ENCODE measurements at places on chromosomes 3 and 15.

DNA sequence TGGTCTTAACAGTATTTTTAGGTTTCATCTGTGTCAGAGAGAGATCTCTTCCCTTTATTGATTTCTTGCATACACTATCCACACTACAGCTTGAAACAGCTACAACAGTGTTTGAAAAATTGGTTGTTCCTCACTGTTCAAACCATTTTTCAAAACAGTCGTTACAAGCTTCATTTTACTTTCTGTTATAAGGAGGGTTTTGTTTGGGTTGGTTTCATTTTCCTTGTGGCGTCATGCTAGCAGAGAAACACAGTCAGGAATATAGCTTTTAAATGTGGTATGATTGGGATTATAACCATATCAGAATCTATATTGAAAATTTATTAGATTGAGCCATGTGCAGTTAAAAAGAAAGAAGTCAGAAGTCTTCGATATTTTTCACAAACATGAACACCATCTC lies 400.6 kb downstream of the ZBTB20 start:
- DNase-seq = no peak

GRCh38 chr15:81163961-81164800 lies 30.1 kb downstream of the CFAP161 start:
- no peak for DNase-seq

DNA sequence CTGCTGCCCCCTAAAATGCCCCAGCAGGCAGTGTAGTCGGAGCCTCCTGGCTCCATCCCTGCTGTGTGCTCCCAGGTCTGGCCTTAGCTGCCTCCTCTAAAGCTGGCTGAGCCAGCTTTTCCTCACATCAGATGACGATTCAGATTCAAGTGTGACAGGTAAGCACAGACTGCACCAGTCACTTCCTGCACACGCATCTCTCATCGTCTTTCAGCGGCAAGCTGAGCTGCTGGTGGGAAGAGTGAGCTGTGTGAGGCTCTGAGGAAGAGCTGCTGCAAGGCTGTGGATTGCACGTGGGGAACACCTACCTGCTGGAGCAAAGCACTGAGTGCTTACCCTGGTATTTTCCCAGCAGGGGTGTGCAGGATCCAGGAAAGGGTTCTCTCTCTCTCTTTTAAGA lies 88.4 kb upstream of the RPL32 start:
- no peak for DNase-seq

GRCh38 chr3:54771050-54771449 lies 156.8 kb downstream of the LRTM1 start:
- DNase-seq = no peak

- no peak for DNase-seq
Observed at GRCh38 chr3:81218023-81218422, 543.4 kb downstream of the GBE1 start.

DNA sequence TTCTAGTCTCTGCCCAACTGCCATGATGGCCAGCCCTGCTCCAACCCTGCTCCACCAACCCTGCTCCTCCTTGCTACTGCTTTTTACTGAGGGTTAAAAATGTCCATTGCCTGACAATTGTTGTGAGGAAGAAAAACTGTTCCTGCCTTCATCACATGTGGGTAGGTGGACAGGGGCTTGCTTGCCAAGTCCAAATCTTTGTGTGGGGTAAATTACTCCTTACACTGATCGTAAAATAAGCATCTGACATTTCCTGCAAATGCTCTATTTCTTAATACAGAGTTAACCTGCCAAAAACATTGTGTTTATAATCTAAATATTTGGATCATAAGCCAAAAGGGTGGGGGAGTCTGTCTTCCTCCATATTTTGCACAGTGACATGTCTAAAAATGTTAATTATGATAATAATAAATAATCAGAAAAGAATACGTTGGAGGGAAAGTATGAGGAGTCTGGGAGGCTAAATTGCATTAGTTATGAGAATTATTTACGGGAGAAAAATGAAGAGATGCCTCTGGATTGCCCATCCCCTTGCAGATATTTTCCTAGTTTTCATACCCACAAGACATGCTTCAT lies 242.5 kb upstream of the TBL1XR1 start:
- DNase-seq = no peak

DNA sequence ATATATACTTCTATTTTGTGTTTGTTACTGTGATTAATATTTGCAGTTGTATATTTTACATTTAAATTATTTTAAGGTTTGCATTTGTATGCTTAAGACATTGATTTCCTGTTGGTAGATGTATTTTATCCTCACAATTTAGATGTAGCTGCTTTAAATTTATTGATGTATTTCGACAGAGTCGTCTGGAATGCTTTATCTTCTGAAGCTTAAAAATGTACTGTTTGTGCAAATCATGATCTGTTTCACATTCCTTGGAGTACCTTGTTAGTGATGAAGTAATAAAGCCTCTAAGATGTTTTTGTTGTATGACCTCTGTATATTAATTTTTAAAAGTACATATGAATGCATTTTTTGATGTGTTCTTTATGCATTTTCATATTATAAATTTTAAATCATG lies 1.9 kb downstream of the CHD2 start:
- no peak for DNase-seq

DNA sequence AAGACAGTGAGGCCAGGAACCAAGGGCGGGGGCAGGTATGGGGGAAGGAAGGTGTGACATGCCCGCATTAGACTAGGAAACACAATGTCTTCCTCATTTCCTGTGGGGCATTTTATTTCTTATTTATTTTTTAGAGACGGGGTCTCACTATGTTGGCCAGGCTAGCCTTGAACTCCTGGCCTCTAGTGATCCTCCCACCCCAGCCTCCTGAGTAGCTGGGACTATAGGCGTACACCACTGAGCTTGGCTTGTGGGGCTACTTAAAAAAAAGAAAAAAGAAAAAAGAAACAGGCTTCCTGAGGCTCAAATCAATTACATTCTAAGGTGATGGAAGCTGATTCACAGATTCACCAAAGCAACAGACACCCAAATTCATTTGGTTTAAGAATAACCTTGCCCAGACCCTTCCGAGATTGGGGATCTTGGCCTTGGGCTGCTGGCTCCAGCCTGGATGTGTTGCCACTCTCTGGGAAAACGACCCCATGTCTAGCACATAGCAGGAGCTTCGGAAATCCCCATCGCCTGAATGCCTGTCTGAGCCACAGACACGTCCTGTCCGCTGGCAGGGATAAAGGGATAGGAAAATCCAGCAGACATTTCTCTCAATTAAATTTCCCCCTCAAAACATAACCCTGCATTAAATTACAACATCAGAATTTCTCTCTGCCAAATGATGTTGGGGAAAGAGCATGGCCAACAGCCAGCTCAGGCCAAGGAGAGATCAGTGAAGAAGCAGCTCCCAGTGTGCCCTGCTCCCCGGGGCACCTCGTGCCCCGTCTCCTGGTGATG lies 13.0 kb downstream of the CPN2 start:
- DNase-seq = no peak

GRCh38 chr3:57109437-57110199 lies 49.2 kb downstream of the SPATA12 start:
- DNase-seq = no peak

- no peak for DNase-seq
Observed at GRCh38 chr3:184382326-184383032, 2.6 kb downstream of the CHRD start.

- DNase-seq = no peak
Observed at GRCh38 chr15:96123028-96123400, 207.5 kb upstream of the NR2F2 start.

GRCh38 chr3:190120269-190121060 lies at the start of gene P3H2:
P3H2 (minus strand) TSS chr3:190120897; CDS start chr3:190120731, 166 bp downstream.
- DNase-seq = peak; percentile 93

- no peak for DNase-seq
Observed at GRCh38 chr3:38168151-38169026, 3.1 kb downstream of the OXSR1 start.

DNA sequence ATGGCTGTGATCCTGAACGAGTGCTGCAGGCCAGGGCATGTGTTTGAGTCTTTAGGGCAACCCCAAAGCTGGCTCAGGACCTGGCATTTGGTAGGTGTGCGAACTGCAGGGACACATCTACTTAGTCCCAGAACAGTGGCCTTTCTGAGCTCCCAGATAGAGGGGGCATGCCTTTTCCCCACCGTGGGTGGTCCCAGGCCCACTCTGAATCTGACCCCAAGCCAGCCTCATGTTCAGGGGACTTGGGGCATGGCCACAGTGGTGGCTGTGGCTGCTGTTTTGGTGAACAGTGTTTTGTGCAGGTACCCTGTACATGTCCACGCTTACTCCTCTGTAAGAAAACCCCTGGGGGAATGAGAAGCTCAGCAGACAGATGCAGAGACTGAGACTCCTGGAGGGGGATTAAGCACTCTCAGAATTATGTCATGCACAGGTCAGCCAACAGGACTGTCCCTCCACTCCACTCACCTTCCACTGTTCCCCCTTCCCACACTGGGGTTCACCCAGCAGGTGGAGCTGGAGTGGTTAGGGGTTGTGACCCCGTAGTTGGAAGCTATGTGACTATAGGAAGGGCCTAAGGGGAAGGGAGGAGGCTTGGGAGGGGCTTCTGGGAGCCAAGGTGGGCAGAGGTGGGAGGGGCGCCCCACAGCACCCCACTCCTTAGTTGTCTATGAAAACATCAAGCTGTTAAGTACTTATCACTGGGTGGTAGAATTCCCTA lies 16.4 kb downstream of the ESYT3 start:
- no peak for DNase-seq

DNA sequence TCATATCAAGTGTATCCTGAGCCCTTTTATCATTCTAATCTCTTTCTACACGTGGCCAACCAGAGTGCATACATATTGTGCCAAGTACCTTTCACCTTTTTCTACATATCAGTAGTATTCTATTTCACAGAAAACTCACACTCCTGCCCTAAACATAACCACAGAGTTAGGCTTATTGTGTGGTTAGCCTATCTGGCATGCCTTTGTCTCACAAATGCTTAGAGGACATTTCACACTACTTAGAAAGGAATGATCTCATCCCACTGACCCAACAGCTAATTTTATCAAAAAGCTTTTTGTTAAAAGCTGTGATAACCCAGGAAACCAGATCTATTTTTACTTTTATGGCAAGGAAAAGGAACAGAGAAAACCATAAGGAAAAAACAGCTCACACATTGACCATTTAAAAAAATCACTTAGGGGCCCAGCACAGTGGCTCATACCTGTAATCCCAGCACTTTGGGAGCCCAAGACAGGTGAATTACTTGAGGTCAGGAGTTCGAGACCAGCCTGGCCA lies 17.8 kb upstream of the MAP4 start:
- DNase-seq = no peak

DNA sequence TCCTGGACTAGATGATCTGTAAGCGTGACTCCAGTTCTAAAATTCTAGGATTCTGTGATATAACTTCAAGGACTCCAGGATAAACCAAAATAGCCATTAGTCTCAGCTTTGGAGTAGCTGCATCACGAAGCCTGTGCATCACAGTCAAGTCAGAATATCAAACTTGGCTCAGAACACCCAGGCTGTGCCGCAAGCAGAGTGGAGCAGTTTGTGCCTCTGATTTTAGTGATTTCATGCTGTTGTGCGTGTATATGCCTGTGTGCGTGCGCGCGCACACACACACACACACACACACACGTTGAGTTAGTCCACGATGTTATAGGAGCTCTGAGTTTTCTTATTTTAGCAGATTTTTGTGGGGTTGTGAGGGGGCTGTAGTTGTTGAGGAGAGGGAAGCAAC lies 356.6 kb upstream of the KCNH8 start:
- DNase-seq = no peak

- no peak for DNase-seq
Observed at GRCh38 chr15:82129149-82129692, 83.4 kb upstream of the MEX3B start.
